ENCODE measurements at places on chromosomes 13 and 19. TPM values are rescaled to one million over a fixed set of nuclear protein-coding genes. Genes with fewer than 3 reads are reported as not detected.

DNA sequence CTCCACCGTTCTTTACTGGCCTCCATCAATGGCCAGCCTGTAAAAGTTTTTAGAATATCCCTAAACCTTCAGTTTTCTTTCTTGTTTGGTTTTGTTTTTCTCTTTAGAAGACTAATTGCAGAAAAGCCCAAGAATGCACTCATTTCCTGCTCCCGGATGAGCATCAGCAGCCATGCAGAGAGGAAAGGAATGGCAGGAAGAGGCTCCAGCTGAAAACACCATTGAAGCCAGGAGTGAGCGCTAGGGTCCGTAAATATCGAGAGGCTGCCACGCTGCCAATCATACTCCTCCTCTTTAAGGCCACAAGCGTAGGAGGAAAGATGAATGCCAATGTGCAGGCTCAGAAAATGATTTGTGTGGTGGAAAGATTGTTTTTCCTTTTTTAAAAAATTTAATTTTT is 57.4 kb upstream of the UBE2L5 start:
- no peak overlapping the region for H3K4me3 ChIP-seq
- no peaks in the 10 kb centered on the region for H3K36me3 ChIP-seq
- H3K27ac ChIP-seq = no peak overlapping the region
- DNase-seq = no peak

- H3K27me3 ChIP-seq = no peaks in the 10 kb centered on the region
- no peak for DNase-seq
- no peak overlapping the region for H3K4me3 ChIP-seq
- H3K36me3 ChIP-seq = no peaks in the 10 kb centered on the region
- no peaks in the 10 kb centered on the region for H3K4me1 ChIP-seq
Observed at GRCh38 chr13:105139380-105140285, 1395.8 kb downstream of the EFNB2 start.

- no peak overlapping the region for H3K27ac ChIP-seq
- H3K27me3 ChIP-seq = peaks cover 2% of the 10 kb centered on the region
- H3K36me3 ChIP-seq = peaks cover 2% of the 10 kb centered on the region
- DNase-seq = no peak
- H3K4me3 ChIP-seq = no peak overlapping the region
Observed at GRCh38 chr19:17654993-17655392, 33.2 kb downstream of the UNC13A start.

GRCh38 chr19:604355-604754 is 14.7 kb downstream of the HCN2 start:
- H3K4me1 ChIP-seq = no peaks in the 10 kb centered on the region
- DNase-seq = no peak
- no peak overlapping the region for H3K27ac ChIP-seq
- no peaks in the 10 kb centered on the region for H3K36me3 ChIP-seq

GRCh38 chr19:38375748-38376147 is 1.4 kb downstream of the PSMD8 start:
- no peak for DNase-seq
- peaks cover 13% of the 10 kb centered on the region for H3K4me1 ChIP-seq
- peaks cover 9% of the 10 kb centered on the region for H3K27me3 ChIP-seq
- peak overlapping the region; percentile 98 for H3K4me3 ChIP-seq
- no peak overlapping the region for H3K27ac ChIP-seq
- peaks cover 6% of the 10 kb centered on the region for H3K36me3 ChIP-seq

DNA sequence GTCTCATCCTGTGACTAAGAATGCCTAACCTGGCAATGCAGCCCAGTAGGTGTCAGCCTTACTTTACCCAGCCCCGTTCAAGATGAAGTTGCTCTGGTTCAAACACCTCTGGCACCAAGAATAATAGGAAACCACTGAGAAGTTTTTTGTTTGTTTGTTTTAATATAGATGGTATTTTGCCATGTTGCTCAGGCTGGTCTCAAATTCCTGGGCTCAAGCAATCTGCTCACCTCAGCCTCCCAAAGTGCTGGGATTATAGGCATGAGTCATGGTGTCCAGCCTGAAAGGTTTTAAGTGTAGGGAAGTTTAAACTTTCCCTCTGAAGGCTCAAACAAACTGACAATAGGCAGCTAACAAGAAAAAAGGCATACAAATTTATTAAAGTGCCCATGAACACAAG is 51.2 kb upstream of the ABCC4 start:
- H3K36me3 ChIP-seq = peaks cover 2% of the 10 kb centered on the region
- H3K4me3 ChIP-seq = no peak overlapping the region
- H3K27me3 ChIP-seq = no peaks in the 10 kb centered on the region
- DNase-seq = no peak
- no peak overlapping the region for H3K27ac ChIP-seq

C1QTNF9B gene
- total RNA-seq = not detected

DNA sequence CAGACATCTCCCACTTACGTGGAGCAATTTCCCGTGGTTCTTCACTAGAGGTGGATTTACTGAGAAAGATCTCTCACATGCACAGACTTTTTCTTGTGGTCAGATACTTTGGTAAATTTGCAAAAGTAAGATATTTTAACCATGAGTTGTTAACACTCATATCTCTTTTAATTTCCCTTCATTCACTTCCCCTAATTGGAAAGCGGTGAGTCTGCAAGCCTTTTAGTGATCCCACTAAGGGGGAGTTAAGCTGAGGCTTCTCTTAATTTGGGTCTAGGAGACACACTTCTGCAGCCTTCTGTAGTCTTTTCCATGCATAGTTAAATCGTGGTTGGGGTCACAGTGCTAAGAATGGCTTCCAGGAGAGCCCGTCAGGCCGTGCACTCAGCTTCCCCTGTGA is 30.7 kb upstream of the SERPINE3 start:
- no peak for DNase-seq
- no peak overlapping the region for H3K4me3 ChIP-seq
- peaks cover 7% of the 10 kb centered on the region for H3K27me3 ChIP-seq
- no peaks in the 10 kb centered on the region for H3K4me1 ChIP-seq
- H3K27ac ChIP-seq = no peak overlapping the region
- H3K36me3 ChIP-seq = no peaks in the 10 kb centered on the region

DNA sequence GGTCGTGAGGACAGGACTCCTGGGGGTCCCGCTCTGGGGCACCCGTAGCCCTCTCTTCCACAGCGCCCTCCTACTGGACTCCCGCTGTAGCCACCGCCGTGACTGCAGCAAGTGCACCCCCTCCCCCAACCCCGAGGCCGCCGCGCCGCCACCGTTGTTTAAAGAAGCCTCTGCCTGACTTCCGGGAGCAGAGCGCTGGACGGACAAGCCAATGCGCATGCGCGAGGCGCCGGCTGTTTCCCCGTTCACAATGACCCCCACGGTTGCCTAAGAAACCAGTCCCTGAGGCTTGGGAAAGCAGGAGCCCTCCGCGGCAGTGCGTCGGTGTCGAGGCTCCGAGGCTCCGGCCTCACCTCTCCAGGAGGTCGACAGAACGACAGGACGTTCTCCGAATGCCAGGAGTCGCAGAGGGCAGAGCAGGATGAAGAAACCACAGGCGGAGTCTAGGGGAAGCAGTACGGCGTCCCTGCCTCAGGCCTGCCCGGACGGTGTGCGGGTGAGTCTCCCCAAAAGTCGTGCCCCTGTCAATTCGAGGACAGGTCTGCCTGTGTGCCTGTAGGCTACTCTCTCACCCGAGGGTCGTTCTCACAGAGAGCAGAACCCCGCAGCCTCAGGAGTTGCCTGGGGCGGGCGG is 70.5 kb upstream of the ZNF420 start:
- no peak overlapping the region for H3K4me3 ChIP-seq
- DNase-seq = no peak
- no peaks in the 10 kb centered on the region for H3K4me1 ChIP-seq
- no peak overlapping the region for H3K27ac ChIP-seq

PSG11 gene
- not detected for total RNA-seq

GRCh38 chr19:35388277-35389054 is 17.6 kb downstream of the GPR42 start:
- H3K4me3 ChIP-seq = no peak overlapping the region
- H3K27ac ChIP-seq = no peak overlapping the region
- no peaks in the 10 kb centered on the region for H3K4me1 ChIP-seq
- no peaks in the 10 kb centered on the region for H3K27me3 ChIP-seq
- no peak for DNase-seq

GRCh38 chr13:77113496-77113895 is 86.5 kb upstream of the FBXL3 start:
- peaks cover 35% of the 10 kb centered on the region for H3K36me3 ChIP-seq
- peaks cover 7% of the 10 kb centered on the region for H3K4me1 ChIP-seq
- DNase-seq = no peak
- H3K27me3 ChIP-seq = no peaks in the 10 kb centered on the region
- H3K4me3 ChIP-seq = no peak overlapping the region
- no peak overlapping the region for H3K27ac ChIP-seq

SIGLEC12 gene
- total RNA-seq = not detected

GRCh38 chr13:112968910-112969691 is at the start of gene MCF2L:
Gene MCF2L (plus strand): TSS chr13:112969214. CDS start chr13:112969380, 166 bp downstream.
- DNase-seq = no peak
- peak within 1 kb of the TSS; percentile 81 for H3K27ac ChIP-seq
- peak within 1 kb of the TSS; percentile 87 for H3K4me3 ChIP-seq
- no peaks in the 10 kb centered on the region for H3K27me3 ChIP-seq
- H3K36me3 ChIP-seq = no peaks in the 10 kb centered on the region

GRCh38 chr13:102504002-102504401 is 92.8 kb upstream of the TPP2 start:
- no peaks in the 10 kb centered on the region for H3K36me3 ChIP-seq
- no peaks in the 10 kb centered on the region for H3K27me3 ChIP-seq
- H3K27ac ChIP-seq = no peak overlapping the region
- no peaks in the 10 kb centered on the region for H3K4me1 ChIP-seq
- DNase-seq = no peak

TMEM259 gene
- total RNA-seq = 199 TPM

DNA sequence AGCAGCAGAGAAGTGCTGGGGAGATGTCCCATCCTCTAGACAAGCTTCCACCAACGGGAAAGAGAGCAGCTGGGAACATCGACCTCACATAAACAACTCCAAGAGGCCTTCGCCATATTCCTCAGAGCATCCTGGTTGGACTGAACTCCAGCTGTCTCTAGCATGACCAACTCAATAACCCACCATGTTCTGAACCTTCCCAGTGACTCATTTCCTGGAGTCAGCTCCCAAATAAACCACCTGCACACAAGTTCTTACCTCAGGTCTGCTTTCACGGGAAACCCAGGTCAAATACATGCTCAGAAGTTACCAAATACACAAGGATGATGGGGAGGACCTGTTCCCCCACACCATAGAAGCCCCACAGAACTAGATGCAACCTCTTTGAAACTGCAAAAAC is 878.5 kb downstream of the UQCRFS1 start:
- H3K27ac ChIP-seq = no peak overlapping the region
- peaks cover 19% of the 10 kb centered on the region for H3K27me3 ChIP-seq
- no peak for DNase-seq
- no peak overlapping the region for H3K4me3 ChIP-seq
- H3K36me3 ChIP-seq = no peaks in the 10 kb centered on the region
- no peaks in the 10 kb centered on the region for H3K4me1 ChIP-seq

MAMSTR gene
- total RNA-seq = 2.1 TPM

DNA sequence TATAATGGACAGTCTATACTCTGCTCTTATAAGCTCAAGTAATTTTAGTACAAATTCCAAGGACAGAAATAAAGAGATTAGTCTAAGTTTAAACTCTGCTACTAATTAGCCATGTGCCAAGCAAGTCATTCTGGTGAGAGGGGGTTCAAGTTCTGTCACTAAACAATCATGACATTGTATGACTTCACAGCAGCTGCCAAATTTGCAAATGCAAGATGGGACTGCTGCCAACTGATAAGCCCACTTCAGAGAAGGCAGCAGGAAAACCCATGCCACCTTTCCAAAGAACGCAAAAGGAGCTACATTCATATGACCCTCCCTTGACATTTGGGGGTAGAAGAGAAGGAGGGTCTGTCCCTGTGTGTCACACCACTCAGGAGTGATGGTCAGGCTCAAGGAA is 60.7 kb upstream of the RFXAP start:
- no peaks in the 10 kb centered on the region for H3K36me3 ChIP-seq
- peaks cover 10% of the 10 kb centered on the region for H3K4me1 ChIP-seq
- H3K27ac ChIP-seq = no peak overlapping the region

Measured in progenitor cell of endocrine pancreas (in vitro differentiated cells).